CD4-positive, CD25-positive, alpha-beta regulatory T cell (primary cell): ENCODE measurements at places on chromosomes 3 and 15. TPM values are rescaled to one million over a fixed set of nuclear protein-coding genes. Genes with fewer than 3 reads are reported as not detected.

The MYEF2 gene
- total RNA-seq: 19.0 TPM

The HRH1 gene
- 0.15 TPM for total RNA-seq

The CYP1A2 gene
- total RNA-seq: not detected

The SUCNR1 gene
- 0.17 TPM for total RNA-seq

The CAV3 gene
- total RNA-seq: not detected

The CELF6 gene
- 1.7 TPM for total RNA-seq

The WDR72 gene
- total RNA-seq: not detected

The TTLL13 gene
- 0.25 TPM for total RNA-seq

DNA sequence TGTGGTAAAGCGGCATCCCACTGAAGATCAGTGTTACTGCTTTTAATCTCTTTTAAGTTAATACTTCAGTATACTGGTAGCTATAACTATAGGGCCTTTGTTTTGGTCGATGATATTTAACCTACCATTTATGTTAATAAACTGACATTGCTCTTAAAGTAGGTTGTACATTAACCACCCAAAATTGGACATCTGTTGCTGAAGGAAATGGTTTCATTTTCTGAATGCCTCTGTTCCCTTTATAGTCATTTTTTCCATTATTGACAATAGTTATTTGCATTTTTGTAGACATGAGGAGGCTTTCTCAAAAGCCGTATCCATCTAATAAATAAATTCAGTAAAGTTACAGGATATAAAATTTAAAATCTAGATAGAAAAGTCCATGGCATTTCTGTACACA is 252.4 kb upstream of the UBE2E1 start:
- no peak for DNase-seq

DNA sequence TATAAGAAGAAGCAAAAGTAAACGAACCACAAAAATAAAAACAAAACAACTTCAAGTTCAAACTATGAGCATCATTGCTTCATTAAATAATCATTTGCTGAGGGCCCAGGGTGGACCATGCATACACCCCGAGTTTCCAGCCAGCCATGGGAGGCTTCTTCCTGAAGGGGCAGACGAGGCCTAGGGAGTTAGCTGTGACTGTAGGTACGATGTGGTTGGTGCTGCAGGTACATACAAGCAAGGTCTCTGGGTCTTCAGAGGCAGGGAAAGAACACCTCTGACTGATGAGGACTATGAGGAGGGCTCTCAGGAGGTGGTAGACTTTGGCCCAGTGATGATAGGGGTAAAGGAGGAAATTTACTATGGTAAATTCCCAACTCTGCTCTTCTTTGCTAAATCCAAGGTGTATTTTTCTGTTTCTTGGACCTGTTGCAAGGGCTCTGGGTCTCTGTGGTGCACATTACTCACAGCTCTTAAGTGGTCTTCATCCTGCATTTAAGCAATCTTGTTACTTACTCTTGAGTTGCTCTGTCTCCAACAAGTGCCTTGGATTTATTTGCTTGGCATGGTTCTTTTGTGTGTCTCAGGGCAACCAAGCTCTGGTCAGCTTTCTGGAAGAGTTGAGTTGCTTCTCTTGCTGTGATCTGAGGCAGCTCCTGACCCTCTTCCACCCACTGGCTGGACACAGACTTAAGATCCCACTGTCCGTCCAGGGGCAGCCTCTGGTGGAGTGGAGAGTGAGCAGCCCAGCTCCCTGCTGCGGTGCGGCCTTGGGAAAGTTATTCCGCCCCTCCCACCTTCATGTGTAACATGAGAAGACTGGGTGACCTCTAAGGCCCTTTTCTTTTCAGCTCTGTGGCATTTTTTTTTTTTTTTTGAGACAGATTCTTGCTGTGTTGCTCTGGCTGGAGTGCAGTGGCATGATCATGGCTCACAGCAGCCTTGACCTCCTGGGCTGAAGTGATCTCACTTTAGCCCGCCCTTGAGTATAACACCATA is 56.1 kb upstream of the KIF23 start:
- DNase-seq: no peak

DNA sequence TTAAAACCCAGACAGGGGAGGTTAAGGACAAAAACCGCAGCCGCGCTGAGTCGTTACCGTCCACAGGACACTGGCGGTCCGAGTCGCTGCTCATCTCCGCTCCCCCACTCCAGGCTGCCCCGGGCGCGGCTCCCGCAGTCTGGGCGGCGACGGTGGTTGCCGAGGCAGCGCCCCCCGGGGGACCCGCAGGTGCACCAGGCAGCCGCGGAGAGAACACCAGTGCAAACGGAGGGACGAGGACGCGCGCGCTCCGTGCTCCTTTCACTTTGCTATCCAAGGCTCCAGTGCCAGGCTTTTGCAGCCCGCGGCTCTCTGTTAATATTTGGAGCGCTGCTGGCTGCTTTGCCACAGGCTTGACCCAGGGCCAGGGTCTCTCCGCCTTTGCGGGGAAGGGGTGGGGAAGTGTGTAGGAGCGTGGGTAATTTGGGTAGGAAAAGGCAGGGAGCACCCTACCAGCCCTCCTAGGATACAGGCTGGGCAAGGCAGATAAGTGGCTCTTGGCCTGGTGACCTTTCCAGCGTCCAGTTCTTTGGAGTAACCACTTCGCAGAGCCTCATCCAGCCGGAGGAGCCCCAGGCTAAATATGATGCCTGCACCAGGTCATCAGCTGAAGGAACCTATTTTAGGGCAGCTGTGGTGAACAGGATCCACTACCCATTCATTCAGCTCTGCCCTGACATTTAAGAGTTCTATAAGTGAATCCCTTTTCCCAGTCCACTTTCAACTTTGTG is at the start of gene GADL1:
Gene GADL1 (minus strand): TSS at position 141 of the 731 bp plus-strand sequence. CDS start 47 bp downstream, at position 94.
- no peak for DNase-seq

GRCh38 chr3:64612916-64613526 is 74.8 kb downstream of the ADAMTS9 start:
- no peak for DNase-seq

GRCh38 chr15:24734396-24734795 is 58.8 kb downstream of the NPAP1 start:
- DNase-seq: no peak

DNA sequence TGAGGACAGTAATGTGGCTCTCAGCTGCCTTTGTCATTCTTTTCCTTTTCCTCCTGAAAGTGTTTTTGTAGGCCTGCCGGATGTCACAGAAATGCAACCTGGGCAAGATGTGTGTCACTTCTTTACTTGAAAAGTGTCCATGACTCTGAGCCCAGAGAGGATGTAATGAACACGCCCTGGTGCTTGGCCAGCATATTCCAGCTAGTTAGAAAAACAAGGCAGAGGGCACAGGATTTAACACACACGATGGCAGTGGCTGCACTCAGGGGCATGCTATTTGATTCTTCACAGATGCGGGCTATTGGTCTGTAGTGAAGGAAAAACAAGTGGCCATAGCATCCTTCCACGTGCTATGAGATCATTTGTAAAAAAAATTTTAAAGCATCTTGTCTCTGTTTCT is 30.3 kb upstream of the PTX3 start:
- no peak for DNase-seq

DNA sequence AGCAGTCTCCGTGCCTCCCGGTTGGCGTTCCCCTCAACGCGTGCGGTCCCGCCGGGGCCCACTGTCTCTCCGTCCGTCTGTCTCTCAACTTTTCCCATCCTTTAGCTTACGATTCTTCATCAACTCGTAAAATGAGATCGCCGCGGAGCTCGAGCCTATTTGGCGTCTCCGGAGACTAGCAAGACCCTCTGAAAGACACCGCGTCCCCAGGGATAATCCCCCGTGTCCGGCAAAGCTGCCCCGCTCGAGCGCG is 3.4 kb downstream of the GATA2 start:
- DNase-seq: no peak

DNA sequence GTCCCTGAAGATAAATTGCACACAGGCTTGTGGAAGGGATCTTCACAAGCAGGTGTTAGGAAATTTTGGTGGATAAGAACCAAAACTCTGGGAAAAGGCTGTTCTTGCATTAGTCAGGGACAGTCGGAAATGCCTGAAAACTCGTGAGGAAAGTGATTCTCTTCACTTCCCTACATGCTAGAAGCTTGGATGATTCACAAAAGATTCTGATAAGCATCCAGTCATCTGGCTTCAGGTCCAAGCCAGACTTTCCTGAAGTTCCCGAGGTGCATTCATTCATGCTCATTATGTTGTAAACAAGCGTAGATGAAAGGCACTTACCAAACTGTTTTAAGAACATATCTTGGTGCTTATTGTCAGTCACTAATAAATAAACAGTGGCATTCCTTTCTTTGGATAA is 1028.7 kb downstream of the NTRK3 start:
- no peak for DNase-seq
